Activated T-cell treated with anti-CD3 and anti-CD28 coated beads for 48 hours (primary cell): ENCODE measurements at places on chromosomes 6 and 20.

GRCh38 chr6:449057-449430, 57.5 kb downstream of the IRF4 start:
- no peak for DNase-seq

DNA sequence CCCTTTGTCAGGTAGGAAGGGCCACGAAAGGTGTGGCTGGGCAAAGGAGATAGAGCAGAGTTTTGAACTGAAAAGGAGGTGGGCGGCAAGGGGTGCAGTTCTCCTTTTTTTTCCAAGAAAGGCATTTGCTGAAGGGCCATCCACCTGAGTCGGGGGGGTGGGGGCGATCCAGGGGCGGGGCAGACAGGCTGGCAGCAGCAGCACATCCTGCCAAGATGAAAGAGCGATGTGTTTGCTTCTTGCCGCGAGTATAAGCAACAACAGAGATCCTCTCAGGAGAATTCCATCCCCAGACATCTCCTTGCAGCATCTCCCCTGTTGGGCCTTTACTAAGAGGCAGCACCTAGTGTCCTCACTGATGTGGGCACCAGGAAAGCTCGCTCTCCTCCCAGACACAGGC, 516.5 kb downstream of the CD83 start:
- DNase-seq, result no peak

DNA sequence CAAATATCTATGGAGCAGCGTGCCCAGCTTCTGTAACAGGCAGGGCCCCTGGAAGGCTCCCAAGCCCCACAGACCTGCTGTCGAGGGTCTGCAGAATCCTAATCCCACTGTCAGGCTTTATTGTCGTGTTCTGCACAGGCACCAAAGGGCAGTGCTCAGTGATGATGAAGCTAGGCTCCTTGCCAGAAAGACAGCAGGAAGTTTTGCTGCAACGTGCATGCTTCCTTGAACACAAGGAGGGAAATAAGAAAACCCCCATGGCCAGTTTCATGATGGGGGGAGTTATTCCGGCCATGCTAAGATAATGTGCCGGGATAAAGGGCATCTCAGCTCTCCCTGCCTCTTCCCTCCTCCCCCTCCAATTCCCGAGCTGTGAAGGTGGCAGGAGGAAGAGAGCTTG, 109.4 kb upstream of the KCNG1 start:
- no peak for DNase-seq

GRCh38 chr6:89079511-89080234, 878 bp upstream of the PNRC1 start:
- DNase-seq, result peak; percentile 21

GRCh38 chr6:31114541-31114878, at the start of gene PSORS1C1:
Gene PSORS1C1, plus strand, starts transcription at chr6:31114800. Its CDS starts 14,833 bp downstream, at chr6:31129633.
- DNase-seq, result no peak

- DNase-seq, result no peak
Observed at GRCh38 chr6:143579703-143580102, 68.2 kb upstream of the FUCA2 start.

- no peak for DNase-seq
Observed at GRCh38 chr6:42896178-42896719, 16.8 kb downstream of the RPL7L1 start.
